ENCODE measurements at places on chromosomes 5 and 9.

GRCh38 chr9:70963554-70963953 lies 157.9 kb downstream of the TRPM3 start:
- DNase-seq, result no peak

GRCh38 chr5:81517462-81517861 lies 123.5 kb upstream of the ACOT12 start:
- DNase-seq, result no peak

- no peak for DNase-seq
These were observed 108.0 kb downstream of the STARD4 start for GRCh38 chr5:111404270-111404769.

DNA sequence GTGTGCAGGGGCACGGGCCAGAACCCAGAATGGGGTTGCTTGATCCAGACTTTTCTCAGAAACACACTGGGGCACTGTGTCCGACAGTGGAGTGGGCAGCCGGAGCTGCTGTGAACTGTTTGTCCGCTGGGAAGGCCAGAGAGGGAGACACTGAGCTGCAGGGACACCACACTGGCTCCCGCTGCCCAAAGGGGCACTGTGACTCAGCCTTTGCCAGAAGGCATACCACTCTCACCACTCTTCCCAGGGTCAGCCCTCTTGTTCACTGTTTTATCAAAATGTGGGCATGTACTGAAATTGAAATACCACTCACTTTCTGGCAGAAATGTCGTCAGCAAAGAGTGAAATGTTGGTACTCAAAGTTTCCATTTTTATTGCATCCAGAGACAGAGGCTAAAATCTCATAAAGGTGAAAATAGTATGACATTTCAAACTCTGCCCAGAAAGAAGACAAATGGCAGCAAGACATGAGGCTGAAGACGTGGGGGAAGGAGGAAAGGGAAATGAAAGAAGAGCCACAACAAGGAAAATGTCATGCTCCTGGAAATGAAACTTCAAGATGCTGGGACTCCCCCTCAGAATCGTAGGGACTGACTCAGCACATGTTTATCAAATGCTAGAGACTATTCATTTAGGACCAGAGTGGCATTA lies 4.5 kb upstream of the IL7R start:
- no peak for DNase-seq

- no peak for DNase-seq
These were observed 47.2 kb downstream of the NIPAL4 start for GRCh38 chr5:157506981-157507780.

- no peak for DNase-seq
These were observed 17.9 kb downstream of the ANKRD55 start for GRCh38 chr5:56215019-56215830.

DNA sequence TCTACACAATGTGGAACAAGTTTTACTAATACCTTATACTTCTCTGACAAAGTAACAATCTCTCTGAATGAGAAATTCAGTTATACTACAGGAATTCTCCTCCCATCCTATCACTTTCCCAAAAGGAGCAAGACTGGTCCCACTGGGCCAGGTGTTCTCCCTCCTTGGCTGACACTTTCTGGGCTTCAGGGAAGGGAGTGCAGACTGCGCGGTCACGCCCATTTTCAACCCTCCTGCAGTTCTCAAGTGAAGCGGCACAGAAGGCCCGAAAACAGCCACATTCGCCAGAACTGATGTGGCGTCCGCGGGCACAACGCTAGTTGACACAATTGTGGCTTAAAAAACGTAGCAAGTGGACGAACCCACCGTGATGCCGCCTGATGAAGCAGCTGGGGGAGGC lies 603 bp downstream of the SAXO1 start:
- no peak for DNase-seq

Data from posterior vena cava (tissue), 2 donors.